ENCODE measurements at places on chromosomes 3 and 15.

- no peak for DNase-seq
Measured at GRCh38 chr3:5663601-5664000, 476.1 kb downstream of the EDEM1 start.

GRCh38 chr3:60580809-60581208 is 670.4 kb downstream of the FHIT start:
- DNase-seq = no peak

GRCh38 chr15:29819979-29820378 is 2.3 kb downstream of the TJP1 start:
- DNase-seq = no peak

- DNase-seq = no peak
Measured at GRCh38 chr3:157683668-157684067, 180.5 kb upstream of the VEPH1 start.

- DNase-seq = no peak
Measured at GRCh38 chr3:178359728-178360127, 176.5 kb upstream of the KCNMB2 start.

DNA sequence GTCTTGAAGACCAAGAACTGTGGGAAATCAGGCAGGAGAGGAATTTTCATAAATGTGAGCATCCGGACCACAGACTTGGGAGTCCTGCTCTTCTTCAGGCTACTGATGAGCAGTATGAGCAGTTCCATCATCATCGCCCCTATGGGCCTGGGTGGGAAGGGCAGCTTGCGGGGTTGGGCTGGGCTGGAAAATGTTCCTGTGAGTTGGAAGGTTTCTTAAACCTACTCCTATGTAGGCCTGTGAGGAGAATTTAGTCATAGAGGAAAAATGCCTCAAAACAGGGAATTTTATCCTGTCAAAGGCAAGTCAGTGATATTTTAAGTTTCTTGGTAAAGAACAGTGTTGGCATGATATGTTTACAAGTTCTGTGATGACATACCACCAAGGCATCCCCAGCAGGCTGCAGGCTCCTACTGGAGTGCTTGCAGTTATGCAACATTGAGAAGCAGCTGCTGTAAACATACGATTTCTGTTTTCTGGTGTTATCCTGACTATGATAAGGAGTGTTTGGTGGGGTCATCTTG is 10.3 kb downstream of the MASP1 start:
- DNase-seq = no peak

DNA sequence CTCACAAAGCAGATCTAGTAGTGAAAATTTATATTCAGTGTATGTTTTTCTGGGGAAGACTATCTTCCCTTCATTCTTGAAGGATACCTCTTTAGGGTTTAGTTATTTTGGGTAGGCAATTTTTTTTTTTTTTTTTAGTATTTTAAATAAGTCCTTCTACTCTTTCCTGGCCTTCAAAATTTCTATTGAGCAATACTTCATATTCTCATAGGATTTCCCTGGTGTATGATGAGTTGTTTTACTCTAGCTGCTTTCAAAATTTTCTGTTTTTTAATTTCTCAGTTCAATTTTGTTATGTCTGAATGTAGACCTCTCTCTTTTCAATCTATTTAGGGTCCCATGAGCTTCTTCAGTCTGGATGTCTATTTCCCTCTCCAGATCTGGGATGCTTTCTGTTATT is 74.3 kb upstream of the PLSCR4 start:
- DNase-seq = no peak

- no peak for DNase-seq
Measured at GRCh38 chr3:136122006-136122405, 74.1 kb downstream of the MSL2 start.

- no peak for DNase-seq
Measured at GRCh38 chr3:104368760-104369159, 997.9 kb upstream of the ALCAM start.

GRCh38 chr3:194757647-194758061 is 72.0 kb downstream of the FAM43A start:
- DNase-seq = no peak

DNA sequence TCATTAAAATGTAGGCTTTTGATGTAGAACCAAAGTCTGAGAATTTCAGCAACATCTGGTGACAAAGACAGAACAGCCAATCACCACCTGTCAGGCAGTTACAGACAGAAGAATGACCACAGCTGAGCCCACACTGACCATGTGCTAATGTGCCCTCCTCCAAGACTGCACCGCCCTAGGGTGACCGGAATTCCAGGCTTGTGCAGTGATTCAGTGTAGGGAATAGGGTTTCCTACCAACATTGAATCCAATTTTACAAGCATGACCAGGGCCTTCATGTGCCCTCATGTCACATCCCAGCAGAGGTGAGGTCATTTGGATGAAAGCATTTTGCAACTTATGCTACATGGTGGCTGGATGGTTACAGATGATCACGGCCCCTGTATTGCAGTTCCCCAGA is 412.5 kb downstream of the SOX2 start:
- DNase-seq = no peak

Data from activated effector memory CD4-positive, alpha-beta T cell treated with Interleukin-2 at 50 U/mL for 16 hours (primary cell).